ENCODE measurements at places on chromosomes 1 and 21.

- DNase-seq, result no peak
Observed at GRCh38 chr1:9449976-9450696, 89.1 kb upstream of the SLC25A33 start.

GRCh38 chr1:63688302-63688890 is 85.4 kb upstream of the ROR1 start:
- peak; percentile 35 for DNase-seq

DNA sequence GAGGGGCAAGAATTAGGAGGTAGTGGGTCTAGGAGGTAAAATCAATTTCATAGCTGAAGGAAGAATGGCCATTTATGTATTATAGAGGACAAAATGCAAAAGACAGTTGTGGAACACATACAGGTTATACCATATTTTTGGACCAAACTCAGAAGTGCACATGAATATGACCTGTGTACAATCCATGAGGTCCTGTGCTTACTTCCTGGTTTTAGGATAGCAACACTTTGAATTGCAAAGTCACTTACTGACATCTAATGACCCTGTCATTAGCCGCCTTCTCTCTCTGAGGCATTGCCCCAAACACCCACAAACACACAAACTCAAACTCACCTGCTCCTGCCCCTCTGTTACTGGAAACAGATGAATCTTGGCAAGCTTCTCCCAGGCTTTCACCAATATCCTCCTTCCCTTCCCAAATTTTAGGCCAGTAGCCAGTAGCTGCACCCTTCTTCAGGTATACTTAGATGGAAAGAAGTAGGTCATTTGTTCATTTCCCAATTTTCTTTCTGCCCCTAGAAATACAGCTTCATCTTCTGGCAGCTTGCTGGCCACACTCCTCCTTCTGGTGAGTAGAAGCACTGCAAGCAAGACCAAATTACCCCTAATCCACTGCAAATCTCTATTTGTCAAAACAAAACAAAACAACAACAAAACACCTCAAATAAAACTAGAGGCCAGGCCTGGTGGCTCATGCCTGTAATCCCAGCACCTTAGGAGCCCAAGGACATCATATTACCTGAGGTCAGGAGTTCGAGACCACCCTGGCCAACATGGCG is 13.7 kb upstream of the RPL5 start:
- DNase-seq, result peak; percentile 45

DNA sequence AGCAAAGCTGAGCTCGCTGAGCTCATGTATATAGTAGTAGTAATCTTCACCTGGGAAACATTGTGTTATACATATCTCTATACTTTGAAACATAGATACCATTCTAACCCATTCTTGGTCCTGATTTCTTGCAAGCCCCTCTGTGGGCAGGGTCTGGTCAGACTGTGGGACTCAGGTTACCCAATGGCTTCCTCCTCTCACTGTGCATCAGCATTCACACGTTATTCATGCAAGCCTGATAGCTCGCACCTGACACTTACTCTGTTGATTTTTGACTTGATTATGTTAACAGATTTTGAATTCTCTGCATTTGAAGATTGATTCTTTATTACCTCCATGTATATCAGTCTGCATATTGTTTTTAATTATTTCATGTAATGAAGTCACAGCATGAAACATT is 1.3 kb downstream of the GBP7 start:
- no peak for DNase-seq

DNA sequence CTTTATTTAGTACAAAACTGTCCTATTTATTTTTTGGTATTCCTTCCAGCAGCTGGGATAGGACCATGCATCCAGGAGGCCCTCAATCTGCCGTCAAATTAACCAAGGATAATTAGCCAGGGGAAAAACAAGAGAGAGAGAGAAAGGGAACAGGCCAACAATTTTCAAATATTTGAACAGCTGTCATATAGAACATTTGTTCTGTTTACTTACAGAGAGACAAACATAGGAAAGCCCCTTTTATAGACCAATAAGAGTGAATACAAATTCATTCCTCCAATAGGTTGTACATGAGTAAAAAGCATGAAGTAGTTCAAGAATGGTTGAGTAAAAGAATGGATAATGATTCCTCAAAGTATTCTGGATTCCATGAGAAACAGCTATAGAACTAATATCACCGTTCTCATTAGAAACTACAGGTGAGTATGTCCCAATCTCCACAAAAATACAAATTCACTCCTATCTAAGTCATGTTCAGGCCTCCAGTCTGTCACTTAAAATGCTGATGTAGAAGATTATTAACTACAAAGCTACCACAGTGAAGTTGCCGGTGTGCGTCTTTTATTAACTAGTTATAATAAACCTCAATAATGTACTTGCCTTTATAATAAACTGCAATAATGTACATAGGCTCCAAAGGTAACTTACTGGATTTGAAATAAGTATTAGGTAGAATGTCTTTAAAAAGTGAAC is 64.8 kb upstream of the GNG4 start:
- no peak for DNase-seq

DNA sequence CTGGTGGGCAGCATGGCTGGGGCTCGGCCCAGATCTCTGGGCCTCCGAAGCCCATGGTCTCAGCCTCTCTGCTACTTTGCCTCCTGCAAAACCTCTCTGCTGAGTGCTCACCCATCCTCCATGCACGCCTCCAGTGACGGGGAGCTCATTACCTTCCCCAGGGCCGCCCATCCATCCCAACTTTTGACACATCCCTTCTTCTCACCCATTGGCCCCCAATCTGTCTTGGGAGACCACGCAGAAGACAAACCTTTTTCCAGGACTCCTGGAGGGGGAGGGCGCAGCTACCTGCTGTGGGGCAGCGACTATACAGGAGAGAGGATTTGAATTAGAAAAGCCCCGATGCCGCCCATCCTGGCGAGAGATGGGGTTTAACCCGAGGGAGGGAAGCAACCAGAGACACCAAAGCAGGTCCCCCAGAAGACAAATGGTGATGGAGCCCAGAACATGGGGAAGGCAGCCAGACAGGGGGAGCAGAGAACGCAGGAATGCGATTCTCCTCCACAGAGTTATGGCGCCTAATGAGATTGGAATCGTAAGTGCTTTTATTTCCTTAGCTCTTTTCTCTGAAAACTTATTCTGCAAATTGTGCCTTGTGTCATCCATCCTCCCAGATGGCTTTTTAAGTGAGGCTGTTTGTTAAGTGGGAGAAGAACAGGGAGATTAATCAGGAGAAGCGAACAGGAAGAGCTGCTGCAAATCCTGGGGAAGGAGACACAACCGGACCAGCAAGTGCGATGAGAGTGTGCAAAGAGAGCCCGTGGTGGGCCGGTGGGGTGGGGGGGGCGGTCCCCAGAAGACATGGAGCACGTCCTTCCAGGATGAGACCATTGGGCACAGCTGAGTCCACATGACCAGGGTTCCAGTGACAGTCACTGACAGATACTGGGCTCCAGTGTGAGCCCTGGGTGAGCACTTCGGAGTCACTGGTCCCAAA is 623.5 kb downstream of the MATN1 start:
- DNase-seq, result no peak

- DNase-seq, result no peak
Observed at GRCh38 chr1:76866566-76866965, 714 bp upstream of the ST6GALNAC5 start.

- no peak for DNase-seq
Observed at GRCh38 chr21:29250636-29251035, 48.1 kb upstream of the BACH1 start.

Data from LHCN-M2 (cell line).